Cardiac fibroblast (primary cell): ENCODE measurements at places on chromosomes 3 and 15.
A peak's percentile ranks its signal among the peaks of the same experiment; 100 is the strongest.

DNA sequence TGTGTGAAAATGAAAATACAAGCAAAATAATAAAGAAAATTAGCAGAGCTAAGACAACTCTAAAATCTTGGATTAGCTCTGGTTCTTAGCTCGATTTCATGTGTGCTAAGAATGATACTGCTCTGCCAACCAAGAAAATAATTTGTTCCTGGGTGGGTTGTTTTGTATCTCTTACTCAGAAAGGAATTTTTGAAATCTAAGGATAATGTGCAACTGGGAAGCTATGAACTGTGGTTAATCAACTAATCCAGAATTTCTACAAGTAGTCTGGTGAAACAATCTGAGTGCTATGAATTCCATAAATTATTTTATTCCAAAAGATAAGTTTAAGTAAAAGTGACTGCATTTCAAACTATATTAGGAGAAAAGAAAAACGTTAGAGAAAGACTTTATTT, 92.0 kb downstream of the TFDP2 start:
- no peak for DNase-seq

DNA sequence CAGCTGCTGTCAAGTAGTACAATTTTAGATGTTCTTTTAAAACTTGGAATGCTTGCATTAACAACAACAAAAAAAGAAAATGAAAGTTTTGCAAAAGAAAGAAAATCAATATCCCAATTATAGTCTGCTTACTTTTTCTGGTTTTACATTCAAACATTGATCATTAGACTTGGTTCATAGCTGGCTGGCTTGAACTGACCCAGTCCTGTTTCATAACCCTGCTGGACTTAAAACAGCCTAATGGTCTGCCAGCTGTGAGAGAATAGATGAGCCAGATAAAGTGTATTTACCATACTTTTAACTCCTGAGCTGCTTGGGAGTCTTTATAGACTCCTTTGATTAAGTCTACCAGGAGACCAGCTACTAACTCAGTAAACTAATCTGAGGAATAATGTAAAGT, 59.2 kb downstream of the PIAS1 start:
- DNase-seq, result peak; percentile 42

- no peak for DNase-seq
Measured at GRCh38 chr3:58668247-58668646, 1.7 kb upstream of the FAM3D start.

- DNase-seq, result no peak
Measured at GRCh38 chr3:16104156-16104555, 70.3 kb upstream of the GALNT15 start.

GRCh38 chr3:60282866-60283265, 968.4 kb downstream of the FHIT start:
- DNase-seq, result no peak

GRCh38 chr3:162130582-162130981, 634.0 kb downstream of the OTOL1 start:
- no peak for DNase-seq

GRCh38 chr3:62159056-62159708, 214.2 kb downstream of the FEZF2 start:
- no peak for DNase-seq

- peak; percentile 35 for DNase-seq
Measured at GRCh38 chr3:170701696-170702678, 116.1 kb upstream of the SLC7A14 start.

GRCh38 chr3:31858439-31858838, 122.6 kb downstream of the OSBPL10 start:
- DNase-seq, result no peak

DNA sequence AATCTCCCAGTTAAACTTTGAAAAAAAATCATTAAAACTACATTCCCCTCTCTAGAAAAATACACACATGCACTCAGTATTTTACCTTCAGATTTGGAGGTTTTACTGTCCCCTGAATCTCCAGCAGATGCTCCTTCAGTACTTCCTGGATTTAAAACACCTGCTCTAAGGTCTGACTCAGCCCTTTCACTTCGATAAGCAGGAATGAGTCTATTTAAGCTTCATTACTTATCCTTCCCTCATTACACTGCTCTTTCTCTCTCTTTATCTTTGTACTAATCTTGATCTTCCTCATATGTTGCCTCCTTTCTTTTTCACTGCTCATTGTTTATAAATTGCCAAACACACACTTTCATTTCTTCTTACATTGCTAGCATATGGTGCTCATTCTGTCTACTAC, 443.9 kb downstream of the DIPK2A start:
- DNase-seq, result no peak

DNA sequence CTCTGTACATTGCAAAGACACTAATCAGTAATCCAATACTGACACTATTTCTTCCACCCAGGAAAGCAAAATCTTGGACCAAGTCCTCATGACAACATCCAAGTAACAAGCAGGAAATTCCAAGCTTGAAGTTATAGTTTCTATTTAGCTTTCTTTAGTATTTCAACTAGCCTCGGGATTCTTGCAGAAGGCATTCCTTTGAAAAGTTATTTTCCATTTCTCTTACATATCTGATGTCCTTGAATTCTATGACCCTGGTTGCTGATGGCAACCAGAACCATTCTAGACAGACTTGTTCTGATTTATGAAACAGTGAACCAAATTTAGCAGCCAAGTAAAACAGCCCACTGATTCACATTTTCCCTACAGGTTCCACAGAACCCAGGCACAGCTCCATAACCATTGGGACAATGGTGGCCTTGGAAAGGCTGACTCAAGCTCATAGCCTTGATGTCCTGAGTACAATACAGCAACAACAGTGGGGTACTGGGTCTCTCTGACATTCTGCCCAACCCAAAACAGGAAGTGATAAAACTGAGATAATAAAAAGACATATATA, 26.5 kb downstream of the P3H2 start:
- peak; percentile 81 for DNase-seq

GRCh38 chr3:140386357-140387100, 291.3 kb upstream of the TRIM42 start:
- no peak for DNase-seq

- peak; percentile 6 for DNase-seq
Measured at GRCh38 chr3:11001020-11001657, 8.6 kb downstream of the SLC6A1 start.

DNA sequence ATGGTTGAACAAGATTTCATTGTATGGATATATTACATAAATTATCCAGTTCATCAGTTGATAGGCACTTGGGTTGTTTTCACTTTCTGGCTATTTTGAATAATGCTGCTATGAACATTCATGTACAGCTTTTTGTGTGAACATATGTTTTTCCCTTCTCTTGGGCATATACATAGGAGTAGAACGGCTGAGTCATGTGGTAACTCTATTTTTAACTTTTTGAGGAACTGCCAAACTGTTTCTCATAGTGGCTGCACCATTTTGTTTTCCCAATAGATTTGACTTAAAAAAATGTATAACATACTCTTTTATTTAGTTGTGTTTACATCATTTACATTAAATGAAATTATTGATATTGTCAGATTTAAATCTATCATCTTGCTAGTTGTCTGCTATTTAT, 28.8 kb upstream of the RFX7 start:
- no peak for DNase-seq

DNA sequence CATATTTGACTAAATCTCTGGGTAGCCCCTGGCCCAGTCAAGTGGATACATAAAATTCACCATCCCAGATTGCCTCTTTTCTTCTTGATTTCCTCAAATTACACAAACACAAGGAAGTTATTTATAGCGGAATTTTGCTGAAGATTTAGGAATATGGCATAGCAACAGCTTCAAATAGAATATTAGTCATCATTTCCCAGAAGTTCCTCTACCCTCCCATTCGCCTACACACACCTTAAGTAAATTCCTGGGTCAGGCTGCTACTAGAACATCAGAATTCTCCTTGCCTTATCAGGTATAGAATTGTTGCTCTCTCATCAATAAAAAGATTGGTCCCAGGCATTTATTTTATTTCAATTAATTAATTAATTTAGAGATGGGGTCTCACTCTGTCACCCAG, 31.6 kb downstream of the MESD start:
- no peak for DNase-seq

DNA sequence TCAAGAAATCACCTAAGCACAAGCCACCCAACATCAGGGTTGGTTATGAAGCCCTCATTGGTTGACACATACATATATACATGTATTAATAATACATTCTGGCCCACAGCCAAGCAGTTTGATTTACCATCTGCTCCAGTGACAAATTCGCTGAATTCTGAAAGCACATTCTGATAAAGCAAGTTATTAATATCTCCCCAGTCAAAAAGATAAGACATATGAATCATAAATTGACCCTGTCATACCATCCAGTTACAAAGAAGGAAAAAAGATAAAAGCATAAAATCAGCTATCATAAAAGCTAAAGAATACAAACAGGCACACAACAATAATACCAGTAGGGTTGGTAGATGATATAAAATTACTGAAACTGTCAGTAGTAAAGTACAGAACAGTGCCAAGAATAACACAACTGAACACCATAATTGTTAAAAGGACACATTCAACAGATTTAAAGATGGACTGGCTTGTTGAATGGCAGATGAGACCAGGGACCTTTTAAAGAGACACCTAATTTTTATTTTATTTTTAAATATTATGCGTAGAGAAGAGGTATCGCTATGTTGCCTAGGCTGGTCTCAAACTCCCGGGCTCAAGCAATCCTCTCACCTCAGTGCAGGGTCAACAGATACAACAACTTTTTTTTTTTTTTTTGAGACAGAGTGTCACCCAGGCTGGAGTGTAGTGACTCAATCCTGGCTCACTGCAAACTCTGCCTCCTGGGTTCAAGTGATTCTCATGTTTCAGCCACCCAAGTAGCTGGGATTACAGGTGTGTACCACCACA, 7.7 kb downstream of the SNX4 start:
- DNase-seq, result peak; percentile 79

- DNase-seq, result no peak
Measured at GRCh38 chr3:176055836-176056235, 1141.4 kb downstream of the TBL1XR1 start.

DNA sequence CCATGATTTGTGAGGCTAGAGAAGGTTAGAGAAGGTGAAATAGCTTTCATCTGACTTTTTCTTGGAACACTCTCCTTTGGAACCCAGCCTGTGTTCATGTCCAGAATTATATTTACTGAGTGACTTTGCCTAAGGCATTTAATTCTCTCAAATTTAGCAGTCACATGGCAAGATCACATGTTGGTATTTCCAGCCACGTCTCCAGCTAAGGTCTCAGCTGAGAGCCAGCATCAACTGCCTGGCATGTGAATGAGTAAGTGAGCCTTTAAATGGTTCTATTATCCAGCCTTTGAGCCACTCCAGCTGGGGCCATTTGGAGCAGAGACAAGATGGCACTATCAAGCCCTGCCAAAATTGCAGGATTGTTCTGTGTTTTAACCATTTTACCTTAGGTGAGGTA, 130.2 kb upstream of the SGO1 start:
- DNase-seq, result no peak

DNA sequence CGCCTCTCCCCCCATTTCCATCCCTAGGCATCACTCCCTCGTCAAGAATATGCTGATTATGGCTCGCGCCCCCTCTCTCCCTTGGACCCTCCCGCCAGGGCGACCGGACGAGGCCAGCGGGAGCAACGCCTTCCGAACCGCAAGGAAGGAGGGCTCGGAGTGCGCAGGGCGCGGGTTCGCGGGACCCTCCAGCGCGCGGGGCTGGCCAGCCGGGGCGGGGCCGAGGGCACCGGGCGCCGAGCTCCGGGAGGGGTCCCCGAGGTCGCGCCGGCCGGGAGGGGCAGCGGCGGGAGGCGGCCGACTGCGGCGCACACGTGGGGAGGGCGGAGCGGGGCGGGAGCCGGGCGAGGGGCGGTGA, 483 bp downstream of the EHD4 start:
- DNase-seq, result no peak

- DNase-seq, result peak; percentile 15
Measured at GRCh38 chr3:152622811-152623167, 212.1 kb upstream of the P2RY1 start.

- DNase-seq, result peak; percentile 47
Measured at GRCh38 chr15:73127302-73127936, 75.2 kb downstream of the NEO1 start.

DNA sequence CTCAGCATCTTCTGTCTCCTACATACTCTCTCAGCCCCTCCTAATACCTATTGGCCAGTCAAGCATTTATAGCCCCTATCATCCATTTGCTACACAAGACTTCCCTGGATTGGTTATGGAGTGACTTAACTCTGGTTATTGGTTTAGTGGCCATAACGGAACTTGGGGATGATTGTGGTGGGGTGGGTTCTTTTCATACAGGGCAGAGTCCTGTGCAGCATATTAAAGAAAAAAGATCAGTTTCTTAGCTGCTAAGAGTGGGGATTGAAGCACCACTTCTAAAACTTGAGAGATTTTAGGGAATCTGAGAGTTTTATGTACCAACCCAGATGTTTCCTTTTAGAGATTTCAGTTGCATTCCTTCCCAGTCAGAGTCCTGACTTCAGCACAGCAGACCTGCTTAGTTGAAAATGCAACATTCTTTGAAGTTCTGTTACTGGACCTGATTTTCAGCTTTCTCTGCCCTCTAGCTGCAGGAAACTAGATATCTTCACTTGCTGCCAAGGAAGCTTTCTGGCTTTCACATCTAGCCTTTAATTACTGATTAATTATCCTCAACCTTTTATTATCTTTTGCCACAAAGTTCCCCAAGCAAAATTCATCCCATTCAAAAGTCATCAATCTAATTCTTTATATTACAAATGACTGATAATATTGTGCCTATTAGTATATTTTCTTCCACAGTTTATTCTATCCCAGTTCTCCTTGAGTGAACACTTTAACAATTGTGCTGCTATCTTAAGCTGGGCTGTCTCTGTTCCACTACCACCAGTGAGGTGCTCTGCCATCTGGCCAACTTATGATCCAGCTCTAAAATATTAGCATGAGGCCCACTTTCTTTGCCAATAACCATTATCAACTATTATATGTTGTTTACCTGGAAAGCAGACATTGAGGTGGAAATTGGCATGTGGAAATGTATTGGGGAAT, 906.0 kb upstream of the ALCAM start:
- peak; percentile 51 for DNase-seq

GRCh38 chr15:58760385-58761009, 10.6 kb upstream of the MINDY2 start:
- DNase-seq, result no peak

DNA sequence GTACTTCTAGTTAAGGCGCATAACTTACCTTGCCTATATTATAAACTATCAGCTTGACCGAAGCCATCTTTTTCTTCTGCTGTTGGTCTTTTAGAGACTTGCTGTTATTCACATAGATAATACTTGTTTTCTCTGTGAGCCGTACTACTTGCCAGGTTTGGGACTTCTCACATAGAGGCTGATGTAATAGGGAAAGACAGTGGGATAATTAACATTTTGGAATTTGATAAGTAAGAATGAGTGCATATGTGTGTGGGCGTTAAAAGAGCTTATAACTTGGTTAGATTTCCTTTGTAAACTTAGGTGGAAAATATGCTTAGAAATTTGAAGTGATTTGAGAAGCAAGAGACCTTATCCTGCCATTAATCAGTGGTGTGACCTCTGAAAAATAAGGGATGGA, 47.8 kb downstream of the FNDC3B start:
- DNase-seq, result peak; percentile 46

- no peak for DNase-seq
Measured at GRCh38 chr15:52463638-52464037, 65.0 kb downstream of the MYO5A start.

DNA sequence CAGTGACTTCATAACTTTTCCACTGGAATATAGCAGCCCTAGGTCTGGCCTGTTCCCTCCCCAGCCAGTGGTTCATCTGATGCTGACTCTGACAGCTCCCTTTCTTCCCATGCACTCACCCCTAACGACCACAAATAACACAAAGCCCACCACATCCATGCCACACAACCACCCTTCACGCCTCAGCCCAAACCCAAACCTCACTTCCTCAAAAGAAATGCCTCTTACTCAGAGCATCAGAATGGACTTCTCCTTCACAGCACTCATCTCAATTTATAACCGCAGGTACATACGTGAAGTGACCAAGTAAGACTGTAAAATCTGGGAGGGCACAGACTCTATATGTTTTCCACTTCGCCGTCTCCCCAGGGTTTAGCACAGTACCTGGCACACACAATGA, 1.1 kb downstream of the RBSN start:
- DNase-seq, result no peak
